ENCODE measurements at places on chromosomes 7 and 10.

DNA sequence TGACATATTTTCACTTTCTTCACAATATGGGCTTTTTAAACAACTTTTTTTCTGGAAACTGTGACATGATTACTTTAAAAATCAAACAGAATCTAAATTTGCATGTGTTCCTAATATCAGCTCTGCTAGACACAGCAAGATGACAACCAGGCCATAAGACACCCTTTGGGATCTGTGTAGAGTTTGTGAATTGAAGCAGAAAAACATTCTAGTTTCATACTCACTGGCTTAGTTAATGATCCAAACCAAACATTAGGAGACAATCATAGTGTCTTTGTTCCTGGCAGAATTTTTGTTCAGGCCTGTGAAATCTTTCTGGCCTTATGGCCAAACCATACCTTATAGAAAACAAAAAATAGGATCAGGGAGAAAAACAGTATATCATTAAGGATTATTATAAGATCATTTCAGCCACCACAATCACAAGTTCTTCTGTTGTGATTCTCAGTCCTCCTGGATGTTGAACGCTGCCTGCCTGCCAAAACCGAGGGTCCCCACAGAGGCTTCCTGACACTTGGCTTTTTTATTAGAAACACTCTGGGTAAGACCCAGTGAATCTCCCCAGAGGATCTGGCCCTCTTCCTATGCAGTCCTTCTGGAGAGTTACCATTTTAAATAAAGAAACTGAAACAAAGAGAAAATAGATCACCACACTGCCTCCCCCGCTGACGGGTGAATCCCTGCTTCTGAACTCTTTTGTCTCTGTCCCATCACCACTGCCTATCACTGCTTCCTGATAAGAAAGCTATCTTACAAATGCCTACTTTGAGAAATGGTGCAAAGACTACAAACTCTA, 79.2 kb upstream of the PPP1R3C start:
- no peak for DNase-seq

DNA sequence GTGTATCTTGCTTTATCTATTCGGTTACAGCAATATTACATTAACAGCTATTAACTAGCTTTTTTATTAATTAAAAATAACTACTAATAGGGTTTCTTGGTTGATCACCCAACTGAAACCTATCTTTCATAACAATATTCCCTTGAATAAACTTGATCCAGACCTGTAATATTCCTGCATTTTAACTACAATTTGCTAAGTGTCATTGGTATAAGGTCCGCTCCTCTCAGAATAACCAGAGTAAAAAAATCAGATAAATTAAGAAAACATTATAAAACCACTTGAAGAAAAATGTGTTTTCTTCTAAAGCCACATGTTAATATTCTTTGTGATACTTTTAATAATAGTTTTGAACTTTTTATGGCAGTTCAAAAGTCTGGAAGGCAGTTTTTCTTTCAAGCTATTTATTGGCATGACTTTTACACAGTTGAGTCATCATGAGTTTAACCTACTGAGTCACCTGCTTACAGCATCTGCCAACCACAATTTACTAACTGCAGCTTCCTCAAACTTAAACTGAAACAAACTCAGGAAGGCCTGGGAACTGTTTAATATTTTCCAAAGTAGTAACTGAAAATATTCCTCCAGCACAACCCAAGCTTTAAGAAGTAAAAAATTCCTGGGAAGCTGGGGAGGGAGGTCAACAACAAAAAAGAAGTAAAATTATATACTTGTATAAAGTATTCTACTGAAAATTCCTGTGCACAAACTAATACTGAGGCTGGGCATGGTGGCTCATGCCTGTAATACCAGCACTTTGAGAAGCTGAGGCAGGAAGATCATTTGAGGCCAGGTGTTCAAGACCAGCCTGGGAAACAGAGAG, 103.2 kb downstream of the NRBF2 start:
- no peak for DNase-seq

DNA sequence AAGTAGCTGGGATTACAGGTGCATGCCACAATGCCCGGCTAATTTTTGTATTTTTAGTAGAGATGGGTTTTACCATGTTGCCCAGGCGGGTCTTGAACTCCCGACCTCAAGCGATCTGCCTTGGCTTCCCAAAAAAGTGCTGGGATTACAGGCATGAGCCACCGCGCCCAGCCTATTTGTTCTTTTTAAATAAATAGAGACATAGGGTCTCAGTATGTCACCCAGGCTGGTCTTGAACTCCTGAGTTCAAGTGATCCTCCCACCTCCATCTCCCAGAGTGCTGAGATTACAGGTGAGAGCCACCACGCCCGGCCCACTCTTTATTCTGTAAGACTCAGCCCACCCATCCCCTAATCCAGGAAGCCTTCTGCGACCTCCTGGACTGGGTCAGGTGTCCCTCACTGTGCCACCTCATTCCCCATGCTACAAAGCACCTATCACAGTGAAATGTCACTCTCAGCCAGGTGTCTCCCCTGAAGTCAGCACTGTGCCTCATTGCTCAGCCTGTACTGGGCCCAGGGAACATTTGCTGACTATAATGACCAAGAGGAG, 2.8 kb downstream of the TMEM120A start:
- DNase-seq: no peak

DNA sequence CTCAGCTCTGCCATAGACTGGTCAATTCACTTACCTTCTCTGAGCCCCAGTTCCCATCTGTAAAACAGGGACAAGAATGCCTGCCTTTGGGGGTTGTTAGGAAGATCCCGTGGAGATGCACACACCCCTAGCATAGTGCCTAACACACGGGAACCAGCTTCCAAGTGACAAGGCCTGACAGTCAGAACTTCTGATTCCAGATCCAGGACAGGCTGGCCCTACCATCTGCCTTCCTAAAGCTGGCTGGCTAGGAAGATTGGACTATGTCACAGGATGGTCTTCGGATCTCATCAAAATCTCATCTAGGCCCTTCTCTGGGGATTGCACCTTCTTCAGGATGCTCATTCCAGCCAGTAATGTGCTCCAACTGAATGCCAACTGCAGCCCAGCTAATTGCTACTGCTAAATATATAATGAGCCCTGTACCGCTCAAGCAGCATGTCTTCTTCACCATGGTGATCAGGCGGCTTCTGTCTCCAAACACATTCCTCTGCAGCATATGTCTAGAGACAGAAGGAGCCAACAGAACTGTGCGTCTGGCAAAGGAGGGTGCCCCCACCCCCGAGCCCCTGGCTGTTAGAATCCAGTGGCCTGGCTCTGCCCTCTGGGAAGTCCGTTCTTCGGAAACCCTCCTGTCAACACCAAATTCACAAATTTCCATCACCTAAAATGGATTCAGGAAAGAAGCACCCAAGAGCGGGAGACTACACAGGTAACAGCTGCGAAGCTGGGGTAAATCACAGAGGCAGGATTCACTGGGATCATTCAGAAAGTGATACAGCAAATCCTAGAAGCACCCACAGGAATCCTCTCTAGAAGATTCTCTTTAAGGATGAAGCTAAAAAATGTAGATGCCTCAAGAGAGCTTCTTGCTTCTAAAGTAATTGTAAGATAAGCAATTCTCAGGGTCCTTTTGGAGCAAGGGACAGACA, 142.1 kb upstream of the EEPD1 start:
- DNase-seq: no peak
